T-cell (primary cell): ENCODE measurements at places on chromosomes 6 and 20. TPM values are rescaled to one million over a fixed set of nuclear protein-coding genes. Genes with fewer than 3 reads are reported as not detected.

CRISP3 gene
- total RNA-seq, result not detected

POM121L2 gene
- total RNA-seq, result not detected

COL11A2 gene
- 1.5 TPM for total RNA-seq

CLVS2 gene
- not detected for total RNA-seq

SEL1L2 gene
- total RNA-seq, result not detected

YWHAB gene
- 231 TPM for total RNA-seq

SLC32A1 gene
- total RNA-seq, result not detected

PBOV1 gene
- not detected for total RNA-seq

ELOVL4 gene
- 0.58 TPM for total RNA-seq
